ENCODE measurements at places on chromosomes 1 and 21.

DNA sequence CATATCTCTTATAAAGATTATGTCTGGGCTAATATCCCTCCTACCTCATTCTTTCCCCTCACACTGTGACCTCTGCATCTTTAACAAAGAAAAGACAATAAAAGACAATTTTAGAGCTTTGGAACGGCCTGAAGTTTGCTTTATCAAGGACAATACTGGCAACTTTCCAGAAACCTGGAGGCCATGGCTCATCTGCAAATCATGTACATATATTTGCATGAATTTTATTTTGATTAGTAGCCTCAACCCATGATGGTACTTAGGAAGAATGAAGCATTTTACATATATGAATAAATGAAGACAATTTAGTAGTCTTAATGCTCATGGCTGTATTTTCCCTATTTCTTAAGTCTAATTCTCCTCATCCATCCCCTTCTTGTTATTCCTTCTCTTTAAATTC lies 612.2 kb upstream of the CXADR start:
- no peak for DNase-seq

DNA sequence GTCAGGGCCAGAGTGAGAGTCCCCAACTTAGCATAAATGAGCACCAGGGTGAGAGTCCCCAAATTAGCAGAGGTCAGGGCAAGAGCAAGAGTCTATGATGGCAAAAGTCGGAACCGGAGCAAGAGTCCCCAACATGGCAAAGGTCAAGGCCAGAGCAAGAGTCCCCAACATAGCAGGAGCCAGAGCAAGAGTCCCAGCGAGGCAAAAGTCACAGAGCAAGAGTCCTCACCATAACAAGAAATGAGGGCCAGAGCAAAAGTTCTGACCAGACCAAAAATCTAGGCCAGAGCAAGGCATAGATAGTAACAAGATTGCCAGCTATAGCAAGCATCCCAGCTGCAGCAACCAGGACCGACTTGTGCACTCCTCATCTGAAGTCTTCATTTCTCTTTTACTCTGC lies 3.1 kb downstream of the NSUN4 start:
- DNase-seq: no peak

GRCh38 chr1:54989473-54989872 lies 9.0 kb downstream of the TMEM61 start:
- DNase-seq: no peak

- DNase-seq: no peak
Observed at GRCh38 chr1:1074631-1075147, 583 bp upstream of the RNF223 start.

- DNase-seq: no peak
Observed at GRCh38 chr1:197351821-197352440, 83.9 kb downstream of the CRB1 start.

All from stimulated activated CD8-positive, alpha-beta memory T cell treated with anti-CD3 and anti-CD28 coated beads, Interleukin-4, amount 100 ng/mL, for 24 hours (primary cell).